Umbilical cord (tissue), 2 donors: ENCODE measurements at places on chromosomes 4 and X.
A peak's percentile ranks its signal among the peaks of the same experiment; 100 is the strongest.

DNA sequence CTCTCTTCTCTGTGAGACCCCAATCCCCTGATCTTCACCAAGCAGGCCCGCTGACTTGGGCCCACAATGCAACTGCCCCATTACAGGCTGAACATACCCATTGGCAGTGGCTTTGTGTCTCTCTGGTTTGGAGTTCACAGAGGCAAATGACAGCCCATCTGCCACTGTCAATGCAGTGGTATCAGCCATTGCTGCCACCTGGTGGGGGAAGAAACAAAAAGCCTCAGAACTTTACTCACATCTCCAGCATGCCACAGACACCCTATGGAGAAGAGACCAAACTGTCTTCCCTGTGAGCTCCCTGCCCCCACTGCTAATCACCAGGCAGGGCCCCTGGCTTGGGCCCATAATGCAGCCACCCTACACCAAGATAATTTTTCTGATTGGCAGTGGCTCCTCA, 729.3 kb upstream of the ACTRT1 start:
- peak; percentile 7 for DNase-seq

DNA sequence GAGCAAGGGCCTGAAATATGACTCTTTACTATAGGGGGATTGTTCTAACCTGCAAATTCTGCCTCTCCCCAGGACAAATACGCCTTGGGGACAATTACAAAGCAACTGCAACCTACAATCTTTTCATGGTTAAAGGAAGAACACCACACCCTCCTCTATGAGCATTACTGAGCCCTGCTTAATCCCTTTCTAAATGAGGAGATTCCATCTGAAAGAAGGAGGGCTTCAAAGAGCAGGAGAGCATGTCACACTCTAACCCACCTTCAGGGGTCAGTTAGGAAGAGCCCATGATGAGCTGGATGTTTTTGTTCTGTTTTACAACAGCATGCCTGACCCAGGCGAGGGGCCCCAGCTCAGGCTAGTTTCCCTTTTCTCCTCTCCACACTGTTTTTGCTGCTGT, 134.0 kb upstream of the ANXA3 start:
- peak; percentile 46 for DNase-seq

GRCh38 chrX:67953658-67954057, 409.8 kb downstream of the AR start:
- no peak for DNase-seq

GRCh38 chr4:11050766-11051165, 366.2 kb upstream of the CLNK start:
- DNase-seq, result no peak

GRCh38 chr4:31370866-31371465, 650.8 kb downstream of the PCDH7 start:
- DNase-seq, result peak; percentile 52

GRCh38 chrX:14864631-14865030, 8.2 kb downstream of the FANCB start:
- DNase-seq, result peak; percentile 36

DNA sequence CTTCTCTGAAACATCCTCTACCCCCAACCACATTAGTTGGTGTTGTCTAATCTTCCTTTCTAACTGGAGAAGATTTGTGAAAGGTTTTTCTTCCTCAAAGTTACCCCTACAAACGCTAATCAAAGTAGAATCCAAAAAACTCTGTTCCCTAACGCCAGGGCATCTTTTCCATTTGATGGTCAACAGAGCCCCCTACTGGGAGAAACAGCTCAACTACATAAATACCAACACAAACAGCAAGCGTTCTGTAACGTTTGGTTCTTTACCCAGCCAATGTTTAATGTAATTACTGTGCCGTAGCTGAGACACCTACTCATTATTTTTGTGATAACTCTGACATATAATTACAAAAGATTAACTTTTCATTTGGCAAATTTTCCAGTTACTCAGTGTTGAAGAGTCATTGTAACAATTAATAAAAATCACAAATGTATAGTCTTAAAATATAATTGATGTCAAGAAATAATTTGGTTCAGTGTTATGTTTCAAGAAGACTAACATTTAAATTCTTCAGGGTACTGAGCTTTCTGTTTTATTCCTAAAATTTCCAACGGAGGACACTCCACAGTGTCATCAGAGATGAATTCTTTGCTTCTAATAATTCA, 94.9 kb upstream of the TBC1D9 start:
- peak; percentile 83 for DNase-seq

- no peak for DNase-seq
Measured at GRCh38 chr4:10575414-10575813, 109.2 kb downstream of the CLNK start.

DNA sequence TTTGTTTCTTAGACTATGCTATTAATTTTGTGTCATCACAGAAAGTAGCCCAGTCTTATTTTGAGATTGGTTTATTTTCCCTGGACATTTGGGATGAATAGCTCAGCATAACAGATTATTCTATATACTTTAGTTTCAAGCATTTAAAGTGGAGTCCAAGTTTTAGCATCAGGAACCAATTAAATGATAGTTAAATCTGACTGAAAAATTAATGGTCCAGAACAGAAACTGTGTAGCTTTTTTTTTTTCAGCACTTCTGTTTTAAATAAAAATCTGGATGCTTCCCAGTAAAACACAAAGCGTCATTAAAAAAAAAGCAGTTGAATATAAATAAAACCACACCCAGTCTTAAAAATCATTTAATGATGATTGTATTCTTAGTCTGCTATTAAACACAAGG, 59.4 kb upstream of the PITX2 start:
- DNase-seq, result no peak

GRCh38 chr4:100581337-100581736, 63.5 kb upstream of the EMCN start:
- no peak for DNase-seq

- DNase-seq, result no peak
Measured at GRCh38 chr4:112674376-112674775, 37.4 kb downstream of the LARP7 start.

GRCh38 chrX:125791787-125792186, 374.3 kb downstream of the DCAF12L2 start:
- no peak for DNase-seq

GRCh38 chr4:84939113-84939512, 27.4 kb downstream of the WDFY3 start:
- no peak for DNase-seq

- DNase-seq, result no peak
Measured at GRCh38 chr4:110348711-110349383, 127.1 kb upstream of the ENPEP start.

DNA sequence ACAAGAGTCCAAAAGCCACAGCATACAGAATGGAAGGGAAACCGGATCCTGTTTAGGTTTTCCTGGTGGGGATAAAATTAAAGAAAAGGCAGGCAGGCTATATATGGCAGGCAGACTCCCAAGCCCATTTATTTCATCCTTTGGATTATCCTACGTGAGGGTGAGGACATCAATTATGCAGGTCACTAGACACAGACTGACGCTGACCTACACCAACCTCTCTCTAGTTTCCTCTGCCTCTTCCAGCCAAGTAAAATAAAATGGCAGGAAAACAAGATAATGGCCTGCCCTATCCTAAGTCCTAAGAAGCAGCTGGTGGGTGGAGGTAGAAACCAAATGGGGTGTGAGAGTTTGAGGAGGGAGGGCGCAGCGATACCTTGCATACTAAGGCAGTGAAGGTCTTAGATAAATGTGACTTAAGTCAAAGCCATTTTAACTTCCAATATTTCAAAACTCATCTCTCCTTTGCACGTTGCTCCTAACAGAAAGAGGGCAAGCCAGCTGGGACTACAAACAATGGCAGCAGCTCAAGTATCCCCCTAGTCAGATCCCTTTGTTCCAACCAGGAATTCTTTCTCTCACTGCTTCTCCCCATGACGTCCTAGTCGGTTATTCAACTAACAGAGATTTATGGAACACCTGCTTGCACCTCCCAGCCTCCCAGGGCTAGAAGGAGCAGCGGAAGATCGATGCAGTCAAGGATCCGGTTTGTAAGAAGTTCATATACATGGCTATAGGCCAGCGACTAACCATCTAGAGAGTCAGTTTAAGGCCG, 72.8 kb downstream of the IRF2 start:
- no peak for DNase-seq

GRCh38 chr4:75653845-75654503, 19.2 kb downstream of the G3BP2 start:
- no peak for DNase-seq

- no peak for DNase-seq
Measured at GRCh38 chr4:122832732-122833131, 6.1 kb downstream of the FGF2 start.

DNA sequence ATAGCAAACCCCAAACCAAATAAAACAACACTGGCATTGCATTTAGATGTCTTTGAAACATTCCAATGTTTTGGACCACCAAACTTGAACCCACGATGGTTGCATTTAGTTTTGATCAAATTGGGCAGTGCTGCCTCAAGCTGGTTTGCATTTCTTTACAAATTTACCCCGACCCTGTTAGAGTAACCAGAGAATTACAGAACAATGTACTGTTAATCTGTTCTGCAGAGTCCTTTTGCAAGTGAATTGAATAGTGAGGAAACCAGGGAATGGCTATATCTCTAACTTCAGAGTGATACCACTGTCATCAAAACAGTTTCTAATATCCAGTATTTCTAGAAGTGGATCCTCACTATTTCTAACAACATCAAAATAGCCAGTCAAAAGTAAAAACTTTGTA, 49.5 kb upstream of the GYPA start:
- DNase-seq, result no peak

DNA sequence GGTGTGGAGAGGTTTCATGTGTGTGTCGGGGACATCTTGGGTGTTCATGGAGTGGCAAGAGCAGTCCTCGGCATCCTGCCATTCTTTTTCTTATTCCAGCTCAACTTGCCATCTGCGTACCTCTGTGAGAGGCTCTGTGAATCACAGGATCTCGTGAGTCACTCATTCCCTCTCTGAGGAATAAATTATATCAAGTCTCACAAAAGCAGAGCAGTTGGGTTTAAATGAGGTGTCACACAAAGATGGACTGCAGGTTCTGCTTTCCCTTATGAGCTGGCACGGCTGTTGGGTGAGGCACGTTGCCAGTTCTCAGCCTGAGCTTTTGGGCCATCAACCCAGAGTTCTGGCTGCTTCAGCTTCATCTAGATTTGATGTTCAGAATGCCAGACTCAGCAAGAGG, 6.8 kb upstream of the OCIAD2 start:
- no peak for DNase-seq

GRCh38 chr4:38279650-38280322, 319.6 kb downstream of the PTTG2 start:
- peak; percentile 31 for DNase-seq

- DNase-seq, result no peak
Measured at GRCh38 chr4:4714331-4714730, 145.1 kb upstream of the MSX1 start.

GRCh38 chr4:88660446-88661294, 37.0 kb downstream of the NAP1L5 start:
- no peak for DNase-seq

- peak; percentile 53 for DNase-seq
Measured at GRCh38 chrX:40933132-40933705, 152.0 kb upstream of the USP9X start.

- peak; percentile 37 for DNase-seq
Measured at GRCh38 chrX:56232221-56233082, at the start of gene KLF8. KLF8 (plus strand) TSS chrX:56232356; CDS start chrX:56233335, 979 bp downstream.

GRCh38 chrX:77275392-77275791, 171.8 kb upstream of the FGF16 start:
- DNase-seq, result no peak

- no peak for DNase-seq
Measured at GRCh38 chrX:131923614-131924250, 99.4 kb upstream of the STK26 start.

DNA sequence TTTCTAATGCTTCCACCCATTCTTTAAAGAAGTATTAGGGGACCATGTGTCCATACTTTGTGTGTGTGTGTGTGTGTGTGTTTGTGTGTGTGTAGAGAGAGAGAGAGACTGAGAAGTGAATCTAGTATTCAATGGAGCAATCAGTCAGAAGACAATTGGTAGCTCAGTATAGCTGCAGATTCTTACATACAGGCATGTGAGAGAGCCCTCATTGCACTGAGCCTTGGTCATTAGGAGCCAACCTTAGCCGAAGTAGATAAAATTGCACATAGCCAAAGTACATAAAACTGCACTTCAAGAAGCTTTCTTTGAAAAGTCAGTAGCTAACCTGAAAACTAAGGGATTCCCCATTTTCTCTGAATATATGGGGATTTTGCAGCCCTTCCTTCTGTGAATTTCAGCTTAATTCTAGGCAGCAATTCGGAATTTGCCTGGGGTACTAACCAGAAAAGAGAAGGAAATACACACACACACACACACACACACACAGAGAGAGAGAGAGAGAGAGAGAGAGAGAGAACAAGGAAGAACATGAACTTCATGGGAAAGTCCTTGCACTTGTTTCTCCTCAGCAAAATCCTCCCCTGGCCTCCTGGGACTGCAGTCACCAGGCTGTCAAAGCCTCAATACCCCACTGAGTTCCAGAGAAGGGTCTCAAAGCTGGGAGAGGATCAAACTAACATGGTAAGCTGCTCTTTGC, 1.7 kb upstream of the PRDM8 start:
- no peak for DNase-seq

DNA sequence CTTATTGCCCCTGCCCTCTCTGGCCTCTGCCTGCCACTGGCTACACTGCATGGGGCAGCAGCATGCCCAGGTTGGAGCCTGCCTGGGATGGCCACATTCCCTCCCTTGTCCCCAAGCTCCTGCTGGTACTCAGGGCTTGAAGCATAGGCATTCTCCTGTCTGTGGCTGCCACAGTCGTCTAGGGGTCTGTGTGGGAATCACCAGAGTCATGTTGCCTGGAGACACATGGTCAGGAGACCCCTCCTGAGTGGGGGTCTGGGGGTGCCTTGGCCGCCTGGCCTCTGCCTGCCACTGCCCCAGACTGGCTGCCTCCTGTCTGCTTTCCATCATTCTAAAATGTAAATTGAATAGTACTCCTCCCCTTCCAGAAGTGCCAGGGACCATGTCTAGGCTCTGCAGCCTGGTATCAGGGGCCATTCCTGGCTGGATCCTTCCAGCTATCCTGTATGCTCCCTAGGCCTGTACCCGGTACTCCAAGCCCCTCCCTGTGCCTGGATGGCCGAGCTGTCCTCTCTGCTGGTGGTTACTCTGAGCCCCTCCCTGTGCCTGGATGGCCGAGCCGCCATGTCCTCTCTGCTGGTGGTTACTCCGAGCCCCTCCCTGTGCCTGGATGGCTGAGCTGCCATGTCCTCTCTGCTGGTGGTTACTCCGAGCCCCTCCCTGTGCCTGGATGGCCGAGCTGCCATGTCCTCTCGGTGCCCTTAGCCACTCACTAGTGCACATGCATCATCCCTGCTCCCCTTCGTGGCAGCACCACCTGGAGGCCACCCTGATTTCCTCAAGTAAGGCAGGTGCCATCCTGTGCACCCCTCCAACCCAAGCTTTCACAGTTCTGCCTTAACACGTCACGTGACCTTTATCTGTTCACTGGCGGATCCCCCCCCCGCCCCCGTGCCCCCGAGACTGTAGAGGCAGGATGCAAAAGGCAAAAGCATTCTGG, 5.5 kb upstream of the NKX1-1 start:
- no peak for DNase-seq

- no peak for DNase-seq
Measured at GRCh38 chrX:48713847-48714246, 17.3 kb downstream of the SUV39H1 start.

DNA sequence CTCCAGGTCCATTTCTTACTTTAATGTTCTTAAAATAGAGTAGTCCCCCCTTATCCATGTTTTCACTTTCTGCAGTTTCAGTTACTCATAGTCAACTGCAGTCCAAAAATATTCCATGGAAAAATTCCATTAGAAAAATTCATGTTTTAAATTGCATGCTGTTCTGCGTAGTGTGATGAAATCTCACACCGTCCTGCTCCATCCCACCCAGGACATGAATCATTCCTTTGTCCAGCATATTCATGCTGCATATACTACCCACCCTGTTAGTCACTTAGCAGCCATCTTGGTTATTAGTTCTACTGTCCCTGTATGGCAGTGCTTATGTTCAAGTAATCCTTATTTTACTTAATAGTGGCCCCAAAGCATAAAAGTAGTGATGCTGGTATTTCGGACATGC, 5.4 kb upstream of the PDLIM5 start:
- DNase-seq, result no peak
